A549 (cell line): ENCODE measurements at places on chromosomes 13 and 19. TPM values are rescaled to one million over a fixed set of nuclear protein-coding genes. Genes with fewer than 3 reads are reported as not detected.

The MKNK2 gene
- polyA plus RNA-seq = 38.8 to 55.4 TPM (median 48.3 TPM) in 3 replicates

The ZNF627 gene
- polyA plus RNA-seq = 3.7 to 4.5 TPM (median 4.3 TPM) in 3 replicates

The HSPH1 gene
- polyA plus RNA-seq = 92.3 to 110 TPM (median 107 TPM) in 3 replicates

The SLC35E1 gene
- 15.7 to 17.2 TPM (median 16.7 TPM) in 3 replicates for polyA plus RNA-seq

GRCh38 chr13:45445053-45445452 lies 19.7 kb upstream of the COG3 start:
- no peak for DNase-seq

DNA sequence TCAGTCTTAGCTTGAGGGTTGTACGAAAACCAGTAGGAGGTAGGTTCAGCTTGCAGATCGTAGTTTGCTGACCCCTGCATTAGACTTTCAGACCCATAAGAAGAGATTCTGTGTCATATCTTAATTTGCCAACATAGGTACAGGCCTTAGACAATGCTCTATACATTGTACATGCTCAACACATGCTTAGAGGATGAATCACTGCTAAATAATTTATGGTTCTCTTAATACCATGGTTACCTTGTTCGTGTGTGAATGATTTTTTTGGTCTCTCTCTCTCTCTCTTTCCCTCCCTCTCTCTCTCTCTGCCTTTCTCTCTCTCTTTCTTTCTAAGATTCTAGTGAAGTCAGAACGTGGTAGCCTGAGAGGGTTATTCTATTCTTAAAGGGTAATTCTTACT lies 112.2 kb downstream of the FGF14 start:
- no peak for DNase-seq

DNA sequence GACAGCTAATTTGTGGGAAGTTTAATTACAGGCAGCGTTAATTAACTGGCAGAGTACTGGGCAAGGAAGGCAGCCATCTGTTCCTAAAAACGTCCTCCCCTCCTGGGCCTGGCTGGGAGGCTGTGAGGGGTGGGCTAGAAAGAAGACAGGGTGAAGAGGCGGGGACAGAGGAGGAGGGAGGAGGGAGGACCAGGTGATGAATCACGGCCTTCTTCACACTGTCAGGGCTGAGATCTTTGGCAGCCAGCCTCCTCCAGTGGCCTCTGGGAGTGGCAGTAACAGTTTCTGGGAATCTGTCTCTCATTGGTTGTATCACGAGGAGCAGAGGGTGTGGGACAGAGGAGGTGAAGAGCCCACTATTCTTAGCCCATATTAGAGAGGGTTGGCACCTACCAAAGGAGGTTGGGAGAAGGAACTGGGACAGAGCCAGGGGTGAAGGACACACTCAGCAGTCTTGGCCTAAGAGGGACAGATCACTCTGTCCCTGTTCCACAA lies 9.6 kb upstream of the ZNRF4 start:
- DNase-seq = no peak

DNA sequence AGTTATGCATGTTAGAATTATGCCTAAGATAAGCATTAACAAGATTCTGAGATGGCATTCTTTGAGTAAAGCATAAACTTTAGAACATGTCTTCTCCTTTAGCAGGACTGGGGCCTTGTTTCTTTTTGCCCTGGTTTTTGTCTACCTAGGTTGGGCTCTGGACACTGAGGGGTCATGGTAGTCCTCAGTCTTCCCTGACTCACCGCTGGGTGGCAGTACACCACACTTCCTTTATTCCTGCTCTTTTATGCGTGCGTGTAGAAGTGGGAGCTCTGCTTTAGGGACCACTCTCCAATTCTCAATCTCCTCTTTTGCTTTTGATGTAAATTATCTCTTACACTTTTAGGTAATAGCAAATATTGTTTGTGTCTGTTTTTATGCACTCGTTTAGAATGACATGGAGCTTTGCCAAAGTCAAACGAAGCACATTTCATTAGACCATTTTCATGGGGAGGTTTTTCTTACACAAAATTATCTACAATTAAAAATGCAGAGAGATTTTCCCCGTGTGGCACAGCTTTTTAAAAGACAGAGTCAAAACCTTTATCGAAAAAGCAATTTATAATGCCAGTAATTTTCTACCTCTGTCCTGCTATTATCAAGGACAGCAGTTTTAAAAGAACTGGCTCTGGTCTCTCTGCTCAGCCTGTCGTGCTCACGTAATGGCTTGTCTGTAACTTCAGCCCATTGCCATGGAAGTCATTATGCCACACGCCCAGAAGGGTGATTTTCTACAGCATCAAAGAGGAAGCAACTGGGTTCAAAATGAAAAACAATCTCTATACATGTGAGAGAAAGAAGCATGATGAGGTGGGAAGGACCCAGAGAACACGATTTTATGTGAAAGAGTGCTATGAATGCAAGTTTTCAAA lies 413.9 kb downstream of the COG6 start:
- DNase-seq = peak; percentile 48

DNA sequence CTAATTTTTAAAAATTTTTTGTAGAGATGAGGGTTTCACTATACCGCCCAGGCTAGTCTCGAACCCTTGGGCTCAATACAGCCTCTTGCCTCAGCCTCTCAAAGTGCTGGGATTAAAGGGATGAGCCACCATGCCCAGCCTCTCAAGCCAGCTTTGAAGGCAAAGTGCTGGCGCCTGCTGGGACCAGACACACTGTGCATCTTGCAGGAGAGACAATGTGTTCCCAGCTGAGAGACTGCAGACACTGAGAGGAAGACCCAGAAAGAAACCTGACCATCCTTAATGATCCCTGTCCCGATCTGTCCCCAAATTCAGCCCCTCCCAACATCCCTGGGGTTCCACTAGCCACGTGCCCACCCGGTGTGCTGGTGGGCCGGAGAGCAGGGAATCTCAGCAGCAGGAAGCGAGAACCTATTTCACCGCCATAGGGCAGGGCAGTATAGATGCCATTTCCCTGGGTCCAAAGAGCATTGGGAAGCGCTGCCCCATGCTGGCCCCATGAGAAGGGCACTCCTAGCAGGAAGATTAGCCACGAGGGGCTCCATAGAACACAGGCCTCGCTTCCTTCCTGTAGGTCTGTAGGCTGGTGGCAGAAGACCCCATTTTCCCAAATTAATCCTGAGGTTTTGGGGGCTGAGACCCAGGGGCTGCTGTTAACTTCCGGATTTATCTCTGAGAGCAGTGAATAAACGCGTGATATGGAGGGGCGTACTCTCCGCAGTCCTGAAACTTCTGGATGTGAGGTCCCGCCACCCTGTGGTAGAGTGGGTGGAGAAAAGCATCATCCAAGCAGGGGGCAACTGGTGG lies 968 bp downstream of the RAVER1 start:
- DNase-seq = no peak

GRCh38 chr13:30479154-30479882 lies 13.6 kb upstream of the HMGB1 start:
- DNase-seq = no peak
